ENCODE measurements at places on chromosomes 12 and 14.

- no peak for DNase-seq
Observed at GRCh38 chr14:43165651-43166050, 1341.4 kb downstream of the FSCB start.

GRCh38 chr14:44531658-44532057 is 24.6 kb upstream of the FSCB start:
- no peak for DNase-seq

GRCh38 chr14:73651005-73651404 is 6.2 kb downstream of the DNAL1 start:
- no peak for DNase-seq

DNA sequence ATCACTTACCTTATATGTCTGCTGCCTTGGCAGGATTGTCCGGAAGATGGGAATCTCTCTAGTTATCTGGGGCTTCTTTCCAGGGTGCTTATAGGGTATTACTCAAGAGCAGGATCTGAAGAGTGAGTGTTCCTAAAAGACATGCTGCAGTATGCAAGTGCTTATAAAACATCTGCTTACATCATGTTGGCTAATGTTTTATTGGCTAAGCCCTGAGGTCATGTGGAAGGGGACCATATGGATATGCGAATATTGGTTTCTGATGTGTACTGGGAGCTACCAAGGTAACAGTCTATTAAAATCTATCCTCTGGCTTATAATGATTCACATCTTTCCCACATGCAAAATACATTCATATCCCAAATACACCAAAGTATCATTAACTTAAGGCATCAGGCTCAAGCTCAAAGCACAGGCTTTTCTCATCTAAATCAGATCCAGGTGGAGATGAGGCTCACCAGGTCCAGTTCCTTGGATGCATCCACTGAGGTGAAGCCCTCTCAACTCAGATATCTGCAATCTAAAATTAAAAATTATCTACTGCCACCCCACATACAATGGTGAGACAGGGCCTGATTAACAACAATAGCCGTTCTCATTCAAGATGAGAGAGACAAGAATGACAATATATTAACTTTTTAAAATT is 29.8 kb downstream of the LRRIQ1 start:
- no peak for DNase-seq

DNA sequence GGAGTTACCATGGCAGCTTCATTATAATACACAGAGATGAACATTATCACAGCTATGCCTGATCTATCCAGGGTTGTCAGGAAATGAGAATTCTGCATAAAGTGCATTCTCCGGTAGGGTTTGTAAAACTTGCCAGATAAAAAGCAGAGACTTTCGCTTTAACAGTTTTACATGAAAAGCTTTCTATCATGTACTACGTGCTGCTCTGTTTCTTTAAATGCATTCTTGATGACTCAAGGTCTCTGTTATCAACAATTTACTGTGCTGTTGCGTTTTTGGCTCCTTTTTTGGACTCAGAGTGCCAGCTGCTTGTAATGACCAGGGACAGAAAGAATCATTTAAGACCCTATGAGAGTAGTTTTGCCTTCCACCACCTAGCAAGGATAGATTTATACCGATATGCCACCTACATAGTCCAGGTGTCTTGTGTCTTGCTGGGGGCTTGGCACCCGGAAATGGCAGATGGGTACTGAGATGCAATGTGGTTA is 371.2 kb downstream of the BTG1 start:
- no peak for DNase-seq

GRCh38 chr14:31127690-31128089 is 79.9 kb downstream of the HECTD1 start:
- DNase-seq = no peak

- DNase-seq = no peak
Observed at GRCh38 chr14:90554341-90554740, 157.5 kb downstream of the CALM1 start.

- no peak for DNase-seq
Observed at GRCh38 chr14:95891742-95892141, 15.1 kb downstream of the TUNAR start.

- DNase-seq = no peak
Observed at GRCh38 chr14:58707949-58708348, 70.2 kb downstream of the DACT1 start.

- DNase-seq = no peak
Observed at GRCh38 chr12:107405436-107405835, 280.2 kb upstream of the PWP1 start.

DNA sequence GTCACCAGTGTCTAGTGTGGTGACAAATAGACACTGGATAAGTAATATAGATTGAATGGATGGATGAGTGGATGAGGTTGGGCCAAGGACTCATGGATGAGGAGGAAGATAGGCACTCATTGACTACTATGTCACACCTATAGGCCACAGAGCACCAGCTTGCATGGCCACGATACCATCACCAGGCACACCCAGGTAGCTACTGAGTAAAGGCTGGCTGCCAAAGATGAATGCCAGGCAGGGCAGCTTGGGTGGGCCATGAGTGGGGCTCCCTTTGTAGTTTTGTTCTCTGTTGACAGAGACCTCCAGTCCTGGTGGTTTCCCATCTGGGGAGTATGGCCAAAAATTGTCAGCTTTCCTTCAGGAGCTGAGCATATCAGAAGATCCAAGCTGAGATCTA is 11.2 kb upstream of the KRT83 start:
- no peak for DNase-seq

DNA sequence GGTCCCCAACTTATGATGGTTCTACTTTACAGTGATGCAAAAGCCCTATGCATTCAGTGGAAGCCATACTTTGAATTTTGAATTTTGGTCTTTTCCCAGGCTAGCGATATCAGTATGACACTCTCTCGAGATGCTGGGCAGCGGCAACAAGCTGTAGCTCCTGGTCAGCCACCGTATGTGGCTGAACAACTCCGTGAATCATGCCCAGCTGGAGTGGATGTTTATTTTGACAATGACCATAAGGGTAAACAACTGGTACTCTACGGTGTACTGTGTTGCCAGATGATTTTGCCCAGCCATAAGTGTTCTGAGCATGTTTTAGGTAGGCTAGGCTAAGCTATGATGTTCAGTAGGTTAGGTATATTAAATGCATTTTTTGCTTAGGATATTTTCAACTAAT is 8.2 kb upstream of the ZNF410 start:
- DNase-seq = no peak

DNA sequence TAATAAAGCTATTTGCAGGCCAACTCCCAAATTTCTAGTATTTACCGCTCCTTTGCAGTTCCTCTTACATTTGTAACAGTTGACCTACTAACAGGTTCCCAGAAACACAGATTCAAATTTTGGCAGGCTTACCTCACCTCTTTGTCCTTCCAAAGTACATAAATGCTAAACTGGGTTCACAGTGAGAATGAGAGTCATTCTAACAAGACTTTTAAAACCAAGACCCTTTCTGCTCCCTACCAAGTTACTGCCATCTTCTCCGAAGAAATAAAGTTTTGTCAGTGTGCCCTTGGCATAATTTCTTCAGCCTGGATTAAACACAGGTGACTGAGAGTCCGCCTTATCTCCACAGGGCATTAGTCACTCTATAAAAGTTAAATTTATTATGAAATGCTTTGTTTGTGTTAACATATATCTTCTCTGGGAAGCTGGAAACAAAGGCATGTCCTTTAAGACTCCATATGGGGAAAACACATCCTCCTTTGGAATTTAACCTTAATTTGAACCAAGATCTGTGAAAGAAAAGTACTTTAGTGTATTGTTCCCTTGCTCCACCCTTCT is 28.2 kb downstream of the FOXA1 start:
- no peak for DNase-seq

GRCh38 chr12:122947352-122947792 is 18.9 kb downstream of the ABCB9 start:
- DNase-seq = no peak

GRCh38 chr14:39219075-39219499 is 14.6 kb upstream of the MIA2 start:
- DNase-seq = no peak

DNA sequence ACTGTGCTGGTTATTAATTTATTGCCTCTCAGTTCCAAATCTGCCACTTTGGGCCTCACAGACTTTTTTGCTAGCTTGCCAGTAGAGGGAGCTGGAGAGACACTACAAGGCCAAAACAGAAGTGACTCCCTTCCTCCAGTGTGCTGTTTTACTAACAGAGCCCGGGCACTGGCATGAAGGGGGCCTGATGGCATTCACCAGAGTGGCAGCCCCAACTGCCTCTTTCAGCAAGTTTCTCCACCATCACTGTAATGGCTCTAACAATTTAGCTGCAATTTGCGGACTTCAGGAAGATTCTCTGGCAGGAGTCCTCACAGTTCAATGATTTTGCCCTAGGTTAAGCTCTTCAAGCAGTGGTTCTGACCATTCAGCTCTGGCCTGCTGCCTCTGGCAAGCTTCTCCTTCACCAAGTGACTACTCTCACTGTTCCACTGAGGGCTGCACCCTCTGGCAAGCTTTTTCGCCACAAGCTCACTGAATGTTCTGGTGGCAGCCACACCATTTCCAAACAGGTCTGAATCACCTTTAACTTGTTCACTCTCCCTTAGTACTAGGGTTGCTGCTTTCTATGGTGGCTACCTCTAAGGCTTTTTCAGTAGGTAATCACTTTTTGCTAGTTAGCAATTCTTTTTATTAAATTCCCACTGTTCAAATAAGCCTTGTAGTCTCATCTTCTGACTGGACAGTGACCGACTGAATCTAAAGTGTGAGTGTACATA is 104.9 kb downstream of the ZC3H14 start:
- DNase-seq = peak; percentile 43

DNA sequence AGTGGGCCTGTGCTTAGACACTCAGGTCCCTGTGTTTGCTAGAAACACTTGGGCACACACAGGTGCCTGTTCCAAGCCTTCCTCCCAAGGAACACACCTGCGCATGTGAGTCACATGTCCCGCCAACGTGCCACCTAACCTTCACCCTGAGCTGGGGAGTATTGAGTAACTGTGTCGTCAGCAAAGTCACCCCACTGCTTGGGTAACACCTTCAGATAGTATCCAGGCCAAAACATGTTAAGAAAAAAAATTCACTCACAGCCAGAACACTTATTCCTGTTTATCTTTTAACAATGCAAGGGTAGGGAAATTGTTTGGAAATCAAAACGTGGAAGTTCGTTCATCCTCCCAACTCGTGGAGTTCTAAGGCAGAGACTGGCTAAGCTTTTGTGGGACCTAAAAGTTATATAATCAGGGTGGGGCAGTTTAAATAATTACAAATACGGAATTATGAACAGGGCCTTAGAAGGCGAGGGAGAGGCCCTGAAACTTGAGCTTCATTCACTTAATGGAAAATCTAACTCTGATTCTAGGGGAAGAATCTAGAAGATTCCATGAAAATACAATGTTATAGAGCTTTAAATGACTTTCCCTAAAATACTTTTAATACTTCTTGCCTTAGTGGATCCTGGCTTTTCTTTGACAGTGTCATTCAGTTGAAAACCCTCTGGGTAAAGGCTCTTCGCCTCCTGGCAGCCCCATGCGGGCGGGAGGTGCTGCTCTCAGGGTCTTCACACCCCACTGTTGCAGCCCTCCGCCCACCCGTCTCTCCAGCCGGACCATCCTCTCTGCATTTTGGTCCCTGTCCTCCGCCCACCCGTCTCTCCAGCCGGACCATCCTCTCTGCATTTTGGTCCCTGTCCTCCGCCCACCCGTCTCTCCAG is 30.3 kb upstream of the ADIPOR2 start:
- peak; percentile 40 for DNase-seq

GRCh38 chr12:69981881-69982475 is 157.0 kb downstream of the MYRFL start:
- DNase-seq = no peak

GRCh38 chr12:25785134-25785533 is 173.3 kb upstream of the RASSF8 start:
- no peak for DNase-seq

DNA sequence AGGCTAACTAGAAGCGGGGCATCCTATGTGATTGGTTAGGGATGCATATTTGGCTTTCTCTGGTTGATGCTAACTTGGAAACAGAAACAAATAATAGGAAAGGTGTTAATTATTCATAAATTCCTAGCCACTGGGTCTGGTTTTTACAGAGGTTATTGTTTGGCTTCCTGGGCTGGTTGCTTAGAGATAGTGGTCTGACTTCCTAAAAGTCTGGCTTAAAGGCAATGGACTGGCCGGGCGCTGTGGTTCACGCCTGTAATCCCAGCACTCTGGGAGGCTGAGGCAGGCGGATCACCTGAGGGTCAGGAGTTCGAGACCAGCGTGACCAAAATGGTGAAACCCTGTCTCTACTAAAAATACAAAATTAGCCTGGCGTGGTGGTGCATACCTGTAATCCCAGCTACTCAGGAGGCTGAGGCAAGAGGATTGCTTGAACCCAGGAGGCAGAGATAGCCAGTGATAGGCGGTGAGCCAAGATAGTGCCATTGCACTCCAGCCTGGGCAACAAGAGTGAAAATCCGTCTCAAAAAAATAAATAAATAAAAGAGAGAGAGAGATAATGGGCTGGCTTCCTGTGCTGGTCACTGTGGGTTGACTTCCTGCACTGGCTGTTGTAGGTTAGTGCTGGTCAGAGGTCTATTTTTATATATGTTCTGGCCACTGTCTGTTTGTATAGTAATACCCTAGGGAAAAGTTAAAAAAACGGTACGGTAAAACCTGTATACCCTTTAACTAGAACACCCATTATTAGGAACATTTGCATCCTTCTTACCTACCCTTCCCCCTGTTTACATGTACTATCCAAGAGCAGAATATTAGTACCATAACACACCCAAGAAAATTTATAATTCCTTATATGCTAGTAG is 24.1 kb downstream of the OR6S1 start:
- DNase-seq = no peak

DNA sequence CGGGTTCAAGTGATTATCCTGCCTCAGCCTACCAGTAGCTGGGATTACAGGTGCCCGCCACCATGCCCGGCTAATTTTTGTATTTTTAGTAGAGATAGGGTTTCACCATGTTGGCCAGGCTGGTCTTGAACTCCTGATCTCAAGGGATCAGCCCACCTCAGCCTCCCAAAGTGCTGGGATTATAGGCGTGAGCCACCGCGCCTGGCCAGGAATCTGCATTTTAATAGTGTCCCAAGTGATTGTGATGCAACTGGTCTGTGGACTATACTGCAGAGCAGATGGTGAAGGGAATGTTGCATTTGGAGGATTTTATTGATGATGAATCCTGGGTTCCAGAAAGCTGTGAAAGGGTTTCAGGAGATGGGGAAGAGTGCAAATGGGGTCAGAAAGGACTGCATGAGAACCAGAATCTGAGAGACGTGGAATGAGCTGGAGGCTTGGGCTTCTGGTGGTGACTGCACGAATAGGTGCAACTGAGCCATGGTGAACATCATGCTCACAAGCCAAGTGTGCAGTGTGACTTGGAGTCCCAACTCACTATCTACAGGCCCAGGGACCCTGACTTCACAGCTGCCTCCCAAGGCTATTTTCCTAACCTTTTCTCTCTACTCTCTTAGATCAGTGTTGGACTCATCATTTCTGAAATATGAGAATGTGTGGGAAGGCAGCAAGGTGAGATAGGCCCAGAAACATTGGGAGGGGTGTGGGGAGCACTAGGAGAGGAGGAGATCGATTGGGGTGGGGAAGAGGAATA is 4.5 kb downstream of the RPS26 start:
- DNase-seq = peak; percentile 21

Measured in activated CD4-positive, alpha-beta T cell treated with anti-CD3 and anti-CD28 coated beads, Interleukin-2, amount 50 U/mL, for 48 hours (primary cell).